Adipocyte (in vitro differentiated cells): ENCODE measurements at places on chromosomes 5 and 9.

GRCh38 chr5:36756848-36757247, 119.7 kb upstream of the NIPBL start:
- no peak for DNase-seq

DNA sequence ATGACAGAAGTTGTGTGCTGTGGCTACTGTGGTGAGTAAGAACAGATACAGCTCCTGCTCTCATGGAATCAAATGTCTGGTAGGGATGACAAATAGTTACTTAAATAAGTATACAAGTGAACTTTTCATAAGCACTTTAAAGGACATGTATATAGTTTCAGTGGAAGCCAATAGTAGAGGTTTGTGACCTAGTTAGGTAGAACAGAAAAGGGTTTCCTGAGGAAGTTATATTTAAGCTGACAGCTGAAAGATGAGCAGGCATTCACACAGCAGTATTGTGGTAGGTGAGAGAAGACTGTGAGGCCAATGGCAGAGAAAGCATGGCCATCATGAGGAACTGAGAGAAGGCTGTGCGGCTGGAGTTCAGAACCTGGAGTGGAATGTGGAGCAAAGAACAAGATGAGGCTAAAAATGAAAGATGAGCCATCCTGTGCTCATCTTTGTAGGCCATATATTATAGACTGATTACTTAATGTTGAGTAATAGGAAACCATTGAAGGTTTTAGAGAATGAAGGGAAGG, 15.4 kb downstream of the FAM174A start:
- no peak for DNase-seq

- peak; percentile 53 for DNase-seq
These were observed 9.7 kb downstream of the MRPL36 start for GRCh38 chr5:1789834-1790471.

DNA sequence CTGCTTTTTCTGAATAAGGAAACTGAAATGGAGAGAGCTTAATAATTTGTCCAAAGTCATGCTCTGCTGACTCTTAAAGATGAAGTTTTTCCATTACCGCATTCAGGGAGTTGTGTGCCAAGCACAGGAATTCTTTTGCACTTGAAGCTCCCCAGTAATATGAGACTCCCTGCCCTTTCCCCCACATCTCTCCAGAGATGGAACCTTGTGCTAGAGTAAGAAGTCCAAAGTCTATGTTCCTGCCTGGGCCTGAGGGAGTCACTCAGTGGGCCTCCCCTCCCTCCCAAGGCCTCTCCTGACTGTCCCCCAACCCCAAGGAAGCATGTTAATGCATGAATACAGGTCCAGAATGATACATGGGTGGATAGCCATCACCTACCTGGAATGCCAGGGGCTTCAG, 173.3 kb upstream of the SEMA6A start:
- DNase-seq, result no peak

DNA sequence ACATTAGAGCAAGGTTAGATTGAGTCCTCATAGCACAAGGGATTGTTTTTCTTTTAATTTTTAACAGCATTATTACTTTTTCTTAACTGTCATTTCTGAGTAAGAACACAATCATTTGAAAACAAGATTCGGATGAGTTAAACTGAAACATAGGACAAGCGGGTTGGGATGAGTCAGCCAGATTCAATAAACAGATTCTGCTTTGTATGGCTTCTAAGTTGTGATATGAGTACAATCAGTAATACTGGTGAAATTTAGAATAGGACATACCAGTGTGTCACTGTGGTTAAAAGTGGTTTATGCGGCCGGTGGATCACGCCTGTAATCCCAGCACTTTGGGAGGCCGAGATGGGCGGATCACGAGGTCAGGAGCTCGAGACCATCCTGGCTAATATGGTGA, 364.3 kb upstream of the CDH10 start:
- no peak for DNase-seq

DNA sequence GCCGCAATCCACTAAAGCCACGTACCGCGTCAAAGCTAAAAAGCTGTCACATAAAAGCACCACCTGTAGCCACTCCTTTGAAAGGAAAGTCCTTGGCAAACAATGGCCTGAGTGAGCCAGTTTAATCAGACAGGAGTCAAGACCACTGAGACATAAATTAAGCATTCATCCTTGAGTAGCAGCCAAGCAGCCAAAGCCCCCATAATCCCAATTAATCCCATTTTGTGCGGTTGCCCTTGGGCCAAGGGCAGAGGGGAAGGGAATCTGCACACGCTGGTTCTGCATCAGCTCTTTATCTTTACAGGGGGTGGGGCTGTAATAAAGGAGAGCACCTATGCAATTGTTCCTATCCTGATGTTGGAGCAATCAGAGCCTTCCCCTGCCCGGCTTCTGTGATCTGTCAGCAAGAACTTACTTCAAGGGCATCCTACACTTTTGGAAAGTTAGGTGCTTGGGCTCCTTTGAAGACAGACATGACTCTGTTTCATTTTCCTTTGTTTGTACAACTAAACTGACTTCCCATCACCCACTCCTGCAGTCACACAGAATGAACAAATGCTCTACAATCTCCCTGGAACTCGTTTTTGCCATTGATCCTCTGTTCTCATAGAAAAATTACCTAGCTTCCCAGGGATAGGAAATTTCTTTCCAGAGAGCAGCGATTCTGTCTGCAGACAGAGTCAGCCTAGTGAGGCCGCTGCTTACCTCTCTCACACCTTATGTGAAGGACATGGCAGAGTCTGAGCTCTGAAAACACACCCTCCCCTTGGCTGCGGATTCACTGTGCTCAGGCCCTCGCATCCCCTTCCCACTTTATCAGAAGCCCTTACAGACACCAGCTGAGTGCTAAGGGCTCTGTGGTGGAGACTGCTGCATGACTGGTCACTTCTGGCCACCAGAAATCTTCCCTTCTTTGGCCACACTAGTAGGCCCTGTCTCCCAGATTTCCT, 116.2 kb upstream of the TBCA start:
- DNase-seq, result no peak

GRCh38 chr5:180799902-180800801, 2.5 kb downstream of the MGAT1 start:
- peak; percentile 70 for DNase-seq

DNA sequence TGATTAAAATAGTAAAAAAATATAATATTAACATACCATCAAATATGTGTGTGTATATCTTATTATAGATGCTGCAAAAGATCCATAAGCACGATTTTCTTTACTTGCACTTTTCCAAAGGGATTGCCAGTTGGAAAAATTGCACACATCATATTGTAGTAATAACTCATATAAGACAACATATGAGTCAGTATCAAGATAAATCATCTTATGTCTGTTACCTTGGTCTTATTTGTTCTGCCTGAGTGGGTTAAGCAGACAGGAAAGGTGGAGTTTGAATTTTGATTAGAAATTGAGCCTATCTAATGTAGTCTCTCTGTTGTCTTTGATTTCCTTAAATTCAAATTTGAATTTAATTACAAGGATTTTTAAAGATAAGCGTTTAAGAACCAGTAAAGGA, 24.6 kb downstream of the LYSMD3 start:
- no peak for DNase-seq
